ENCODE measurements at places on chromosomes 4 and X.

DNA sequence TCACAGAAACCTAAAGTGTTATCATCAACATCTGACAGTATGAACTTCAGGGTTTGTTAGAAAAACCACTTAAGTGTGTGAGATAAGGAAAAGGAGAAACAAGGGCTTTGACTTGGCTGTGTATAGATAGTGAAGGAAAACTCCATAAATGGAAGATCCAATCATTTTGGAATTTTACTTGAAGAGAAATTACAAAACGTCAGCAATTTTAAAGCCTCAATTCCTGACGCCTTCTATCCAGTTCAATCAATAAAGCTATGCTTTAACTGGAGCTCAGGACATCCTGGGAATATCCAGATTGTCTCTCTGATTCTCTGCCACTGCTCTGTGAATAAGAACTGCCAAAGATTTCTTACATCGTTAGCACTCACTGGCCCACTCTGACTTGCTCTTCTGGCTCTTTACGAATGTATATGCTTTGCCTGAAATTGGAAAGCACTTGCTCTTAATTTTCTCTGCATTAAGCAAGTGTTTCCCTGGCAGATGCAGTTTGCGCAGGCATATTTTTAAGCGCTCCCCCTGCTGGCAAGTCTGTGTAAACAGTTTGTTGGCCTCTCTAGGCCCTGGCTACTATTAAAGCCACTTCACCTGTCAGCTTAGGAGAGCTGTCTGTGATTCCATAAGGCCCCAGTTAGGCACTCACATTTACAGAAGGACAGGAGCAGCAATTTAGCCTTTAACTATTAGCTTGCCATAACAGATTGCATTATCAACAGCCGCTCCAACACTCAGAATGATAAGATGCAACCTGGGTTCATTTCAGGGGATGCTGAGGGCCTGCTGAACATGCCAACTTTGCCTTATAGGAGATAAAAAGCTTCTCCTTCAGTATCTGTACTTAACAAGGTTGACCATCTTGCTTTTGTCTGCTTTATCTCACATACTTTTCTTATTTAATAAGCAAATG, 251.4 kb upstream of the DDX53 start:
- DNase-seq, result no peak

DNA sequence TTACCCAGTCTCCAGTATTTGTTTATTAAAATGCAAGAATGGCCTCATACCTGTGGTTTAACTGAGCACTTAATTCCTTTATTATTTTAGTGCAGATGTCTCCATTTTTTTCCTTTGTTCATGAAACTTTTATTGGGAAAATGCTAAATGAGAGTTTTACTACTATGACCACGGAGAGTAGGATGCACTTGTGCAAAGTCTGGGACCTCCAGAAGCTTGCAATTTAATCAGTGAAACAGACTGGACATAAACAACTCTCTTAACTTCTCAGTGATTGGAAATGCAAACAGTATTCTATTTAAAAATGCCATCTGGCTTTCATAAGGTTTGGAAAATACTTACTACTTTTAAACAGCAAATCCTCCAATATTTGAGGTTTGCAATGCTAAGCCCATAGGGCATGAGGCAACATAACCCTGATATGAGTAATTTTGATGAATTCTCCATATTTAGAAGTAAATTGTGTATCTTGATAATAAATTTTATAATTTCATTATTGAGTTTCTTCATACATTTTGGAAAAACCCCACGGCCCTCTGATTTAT, 718.7 kb upstream of the MAGEB2 start:
- no peak for DNase-seq

DNA sequence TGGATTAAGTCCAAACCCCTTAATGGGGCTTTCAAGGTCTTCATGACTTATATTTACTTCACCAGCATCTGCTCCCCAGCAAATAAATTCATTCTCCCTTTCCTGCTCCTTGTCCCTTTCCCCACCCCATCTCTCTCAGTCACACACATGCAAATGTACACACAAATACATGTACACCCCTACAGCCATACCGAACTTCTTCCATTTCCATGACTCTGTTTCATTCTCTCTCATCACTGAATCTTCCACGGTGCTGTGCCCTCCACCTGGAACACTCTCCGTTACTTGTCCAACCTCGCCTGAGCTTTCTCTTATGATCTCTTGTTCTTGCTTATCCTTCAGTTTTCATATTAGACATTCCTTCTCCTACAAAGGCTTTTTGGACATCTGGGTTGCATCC, 22.0 kb upstream of the RPA4 start:
- DNase-seq, result no peak

DNA sequence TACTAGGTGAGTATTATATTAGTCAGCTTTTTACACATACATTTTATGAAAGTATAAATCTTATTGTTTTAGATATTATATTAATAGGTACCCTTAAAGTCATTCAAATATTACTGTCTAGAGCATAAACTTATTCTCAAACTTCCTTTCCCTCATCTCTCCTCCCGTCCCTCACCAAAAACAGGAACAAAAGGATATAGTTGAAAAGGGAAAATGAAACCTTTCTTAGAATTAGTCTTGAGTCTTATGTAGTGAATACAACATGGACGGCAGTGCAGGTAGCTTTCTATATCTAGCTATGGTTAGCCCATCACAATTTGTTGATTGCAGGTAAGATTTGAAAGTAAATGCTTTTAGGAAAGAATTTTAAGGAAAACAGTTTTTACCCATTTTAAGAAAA, 65.6 kb downstream of the RBPJ start:
- DNase-seq, result no peak

All from dorsolateral prefrontal cortex (tissue), 122 donors.